Natural killer cell (primary cell): ENCODE measurements at places on chromosomes 6 and 20. TPM values are rescaled to one million over a fixed set of nuclear protein-coding genes. Genes with fewer than 3 reads are reported as not detected.
A peak's percentile ranks its signal among the peaks of the same experiment; 100 is the strongest.

- no peak for DNase-seq
- H3K27me3 ChIP-seq = no peaks in the 10 kb centered on the region
- H3K4me3 ChIP-seq = no peak overlapping the region
- peaks cover 43% of the 10 kb centered on the region for H3K36me3 ChIP-seq
- H3K4me1 ChIP-seq = peaks cover 11% of the 10 kb centered on the region
Observed at GRCh38 chr20:45842169-45842812, 8.7 kb downstream of the SNX21 start.

DNA sequence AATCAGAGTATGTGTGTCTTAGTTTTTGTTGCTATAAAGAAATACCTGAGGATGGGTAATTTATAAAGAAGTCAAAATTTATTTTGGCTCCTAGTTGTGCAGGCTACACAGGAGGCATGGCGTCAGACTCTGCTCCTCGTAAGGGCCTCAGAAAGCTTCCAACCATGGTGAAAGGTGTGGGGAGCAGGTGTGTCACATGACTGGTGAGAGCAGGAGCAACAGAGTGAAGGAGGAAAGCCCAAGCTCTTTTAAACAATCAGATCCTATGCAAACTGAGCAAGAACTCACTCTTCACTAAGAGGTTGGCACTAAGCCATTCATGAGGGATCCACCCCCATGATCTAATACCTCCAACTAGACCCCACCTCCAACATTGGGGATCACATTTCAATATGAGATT, 1524.3 kb downstream of the HACE1 start:
- no peak overlapping the region for H3K27ac ChIP-seq
- no peaks in the 10 kb centered on the region for H3K36me3 ChIP-seq
- no peak overlapping the region for H3K4me3 ChIP-seq
- H3K4me1 ChIP-seq = no peaks in the 10 kb centered on the region
- no peak for DNase-seq

GRCh38 chr6:32148289-32149091, 3.2 kb downstream of the PRRT1 start:
- peak overlapping the region; percentile 29 for H3K4me3 ChIP-seq
- H3K27ac ChIP-seq = peak overlapping the region; percentile 8
- peaks cover 21% of the 10 kb centered on the region for H3K27me3 ChIP-seq
- H3K4me1 ChIP-seq = peaks cover 32% of the 10 kb centered on the region

DNA sequence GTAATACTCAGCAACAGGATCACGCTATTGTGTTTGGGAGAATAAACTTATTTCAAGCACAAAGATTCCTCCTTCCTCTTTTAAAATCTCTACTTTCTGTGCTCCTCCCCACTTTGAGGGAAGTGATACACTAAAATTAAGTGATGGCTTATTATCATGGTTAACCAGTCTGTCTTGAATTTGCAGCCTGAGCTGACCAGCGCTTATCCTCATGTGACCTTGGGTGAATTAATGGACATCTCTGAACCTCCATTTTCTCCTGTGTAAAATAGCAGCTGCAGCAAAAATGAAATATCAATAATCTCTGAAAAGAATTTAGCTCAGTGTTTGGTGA, 222.6 kb downstream of the BCAS1 start:
- H3K27ac ChIP-seq = peak overlapping the region; percentile 55
- DNase-seq = no peak
- no peaks in the 10 kb centered on the region for H3K36me3 ChIP-seq

The NRSN1 gene
- not detected for total RNA-seq

The PRL gene
- total RNA-seq = not detected
